ENCODE measurements at places on chromosomes 2 and 18. TPM values are rescaled to one million over a fixed set of nuclear protein-coding genes. Genes with fewer than 3 reads are reported as not detected.

- no peak overlapping the region for H3K27ac ChIP-seq
- H3K4me1 ChIP-seq = no peaks in the 10 kb centered on the region
- H3K4me3 ChIP-seq = no peak overlapping the region
- no peaks in the 10 kb centered on the region for H3K27me3 ChIP-seq
- DNase-seq = no peak
These were observed 1530.7 kb downstream of the LRP1B start for GRCh38 chr2:140600116-140600515.

GRCh38 chr18:39647627-39648534 is 2082.3 kb upstream of the CELF4 start:
- no peak overlapping the region for H3K27ac ChIP-seq
- H3K27me3 ChIP-seq = no peaks in the 10 kb centered on the region
- H3K4me3 ChIP-seq = no peak overlapping the region
- no peak for DNase-seq

The PSMA8 gene
- not detected for total RNA-seq

The KATNAL2 gene
- 2.8 TPM for total RNA-seq

GRCh38 chr2:153405196-153405595 is 73.4 kb downstream of the RPRM start:
- no peak overlapping the region for H3K27ac ChIP-seq
- no peaks in the 10 kb centered on the region for H3K36me3 ChIP-seq
- no peaks in the 10 kb centered on the region for H3K4me1 ChIP-seq
- no peak for DNase-seq
- no peak overlapping the region for H3K4me3 ChIP-seq

The KLHL30 gene
- total RNA-seq = 0.62 TPM

DNA sequence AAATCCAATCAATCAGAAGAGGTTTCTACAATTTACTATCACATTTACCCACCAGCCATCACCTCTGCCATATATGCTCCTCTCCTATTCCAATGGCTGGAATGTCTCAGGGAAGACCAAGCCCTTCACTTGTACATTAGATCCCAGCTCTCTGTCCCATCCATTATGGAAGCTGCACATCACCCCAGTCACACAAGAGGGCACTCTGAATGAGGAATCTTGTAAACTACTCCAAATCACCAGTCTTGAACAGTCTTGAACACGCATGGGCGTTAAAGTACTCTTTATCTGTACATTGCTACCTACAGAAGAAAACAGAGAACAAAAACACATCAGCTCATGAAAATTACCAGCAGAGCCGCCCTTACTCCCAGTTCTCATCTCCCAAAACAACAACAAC is 38.7 kb downstream of the ZC3H8 start:
- H3K4me3 ChIP-seq = no peak overlapping the region
- H3K36me3 ChIP-seq = no peaks in the 10 kb centered on the region
- no peak overlapping the region for H3K27ac ChIP-seq
- no peaks in the 10 kb centered on the region for H3K27me3 ChIP-seq
- no peak for DNase-seq
- H3K4me1 ChIP-seq = no peaks in the 10 kb centered on the region

The ACADL gene
- 0.26 TPM for total RNA-seq

GRCh38 chr18:55790296-55790695 is 202.3 kb upstream of the TCF4 start:
- no peaks in the 10 kb centered on the region for H3K27me3 ChIP-seq

The REG3G gene
- total RNA-seq = 0.35 TPM

DNA sequence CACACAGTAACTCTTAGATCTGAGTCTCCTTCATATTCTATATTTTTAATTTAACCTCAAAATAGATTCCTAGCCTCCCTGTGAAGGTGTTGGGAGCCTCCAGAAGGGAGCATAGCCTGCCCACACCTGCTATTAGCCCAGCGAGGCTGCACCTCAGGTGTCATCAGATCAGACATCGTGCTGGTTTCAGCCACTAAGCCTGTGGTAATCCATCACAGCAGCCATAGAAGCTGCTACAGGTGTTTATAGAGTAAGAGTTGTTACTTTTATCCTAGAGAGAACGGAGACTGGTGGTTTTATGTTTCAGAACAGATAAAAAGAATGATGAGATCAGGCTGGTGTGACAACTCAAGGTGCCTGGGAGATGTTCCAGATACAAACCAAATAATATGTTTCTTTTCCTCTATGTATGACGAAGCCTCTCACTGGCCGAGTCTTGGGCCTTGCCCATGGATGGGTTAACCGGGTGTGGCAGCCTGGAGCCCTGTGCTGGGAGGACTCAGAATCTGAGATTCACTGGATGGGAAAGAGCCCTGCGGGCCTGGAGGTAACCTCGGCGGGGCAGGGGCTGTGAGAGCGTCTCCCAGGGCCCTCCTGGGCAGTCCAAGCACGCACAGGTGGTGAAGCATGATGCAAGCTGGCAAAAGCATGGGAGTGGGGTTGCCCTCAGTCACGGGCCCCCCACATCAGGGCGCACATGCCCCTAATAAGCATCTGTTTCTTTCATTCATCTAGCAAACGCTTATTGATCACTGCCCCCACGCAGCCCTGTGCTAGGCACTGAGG is 73.7 kb downstream of the MRPS9 start:
- DNase-seq = no peak
- H3K4me1 ChIP-seq = no peaks in the 10 kb centered on the region
- no peaks in the 10 kb centered on the region for H3K27me3 ChIP-seq
- H3K36me3 ChIP-seq = no peaks in the 10 kb centered on the region
- no peak overlapping the region for H3K27ac ChIP-seq

- no peaks in the 10 kb centered on the region for H3K27me3 ChIP-seq
- H3K27ac ChIP-seq = no peak overlapping the region
- no peak for DNase-seq
- no peaks in the 10 kb centered on the region for H3K36me3 ChIP-seq
These were observed 268.0 kb downstream of the HDAC4 start for GRCh38 chr2:239132786-239133185.

The ICOS gene
- not detected for total RNA-seq

The GMPPA gene
- 39.5 TPM for total RNA-seq

GRCh38 chr2:130756053-130756873 is 923 bp downstream of the AMER3 start:
- H3K27ac ChIP-seq = no peak overlapping the region
- DNase-seq = no peak
- H3K4me1 ChIP-seq = no peaks in the 10 kb centered on the region
- no peaks in the 10 kb centered on the region for H3K36me3 ChIP-seq

The HOXD12 gene
- total RNA-seq = not detected

GRCh38 chr2:165698444-165698884 is 95.6 kb downstream of the GALNT3 start:
- peak; percentile 19 for DNase-seq
- no peak overlapping the region for H3K27ac ChIP-seq
- H3K4me1 ChIP-seq = no peaks in the 10 kb centered on the region

DNA sequence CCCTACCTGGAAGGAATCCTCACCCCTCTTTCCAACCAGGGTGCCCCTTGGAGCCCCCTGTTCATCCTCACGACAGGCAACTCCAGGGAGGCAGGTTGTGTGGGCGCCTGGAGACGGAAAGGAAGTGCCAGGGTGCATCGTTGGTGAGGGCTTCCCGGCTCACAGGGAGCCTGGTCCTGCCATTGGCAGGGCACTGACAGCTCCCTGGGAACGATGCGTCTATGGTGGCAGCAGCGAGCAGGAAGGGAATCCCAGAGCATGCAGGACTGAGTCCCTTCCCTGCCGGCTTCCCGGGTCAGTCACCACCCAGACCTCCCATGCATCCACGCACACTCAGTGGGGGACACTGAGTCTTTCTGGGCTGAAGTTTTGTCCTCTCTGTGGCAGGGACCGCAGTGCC is 117.6 kb downstream of the INHBB start:
- no peak overlapping the region for H3K27ac ChIP-seq
- DNase-seq = no peak
- H3K4me1 ChIP-seq = peaks cover 6% of the 10 kb centered on the region
- H3K4me3 ChIP-seq = no peak overlapping the region

- no peaks in the 10 kb centered on the region for H3K27me3 ChIP-seq
- no peaks in the 10 kb centered on the region for H3K36me3 ChIP-seq
- peak; percentile 47 for DNase-seq
- peak overlapping the region; percentile 100 for H3K27ac ChIP-seq
- peaks cover 6% of the 10 kb centered on the region for H3K4me1 ChIP-seq
These were observed 883 bp downstream of the SMCHD1 start for GRCh38 chr18:2656237-2656980.

DNA sequence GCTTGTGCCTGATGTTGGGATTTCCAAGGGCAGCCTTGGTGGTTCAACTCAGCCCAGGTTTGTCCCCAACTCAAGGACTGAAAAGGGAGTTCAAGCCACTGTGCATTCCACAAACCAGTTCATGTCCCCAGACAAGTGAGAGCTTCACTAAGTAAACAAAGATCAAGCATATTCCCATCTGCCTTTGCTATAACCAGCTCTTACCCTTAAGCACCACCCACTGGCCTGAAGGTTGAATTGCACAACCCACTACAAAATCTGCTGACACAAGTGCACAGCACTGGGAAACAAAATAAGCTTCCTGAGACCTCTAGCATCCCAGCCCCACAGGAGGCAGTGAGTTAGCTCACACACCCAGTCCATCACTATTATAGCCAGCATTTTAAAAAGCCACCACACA is 516.7 kb downstream of the NR4A2 start:
- no peaks in the 10 kb centered on the region for H3K4me1 ChIP-seq
- no peak overlapping the region for H3K4me3 ChIP-seq
- H3K36me3 ChIP-seq = no peaks in the 10 kb centered on the region
- DNase-seq = no peak
- no peaks in the 10 kb centered on the region for H3K27me3 ChIP-seq

GRCh38 chr2:86522711-86523110 is 40.5 kb downstream of the CHMP3 start:
- no peaks in the 10 kb centered on the region for H3K36me3 ChIP-seq
- H3K4me3 ChIP-seq = no peak overlapping the region
- DNase-seq = no peak
- H3K27ac ChIP-seq = no peak overlapping the region

DNA sequence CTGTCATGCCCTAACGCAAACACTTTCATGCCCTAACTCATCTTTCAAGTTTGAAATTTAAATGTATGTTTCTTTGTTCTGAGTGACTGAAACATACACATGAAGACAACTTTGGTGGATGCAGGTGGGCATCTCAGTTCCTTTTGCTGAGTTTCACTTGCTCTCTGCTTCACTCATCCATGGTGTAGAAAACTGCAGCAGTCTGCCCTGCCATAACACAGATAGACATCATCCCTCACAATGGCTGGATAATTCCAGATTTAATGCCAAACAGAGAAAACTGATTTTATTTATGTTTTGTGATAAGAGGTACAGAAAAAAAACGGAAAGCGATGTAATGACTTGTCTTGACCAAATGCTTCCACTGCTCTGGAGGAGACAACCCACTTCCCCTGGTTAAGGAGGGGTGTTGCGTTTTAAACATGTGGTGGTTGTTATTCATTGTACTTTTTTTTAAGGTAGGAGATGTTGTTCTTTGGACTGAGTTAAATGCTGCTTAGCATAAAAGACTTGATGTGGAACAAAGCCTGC is 70.4 kb downstream of the RHBDD1 start:
- no peaks in the 10 kb centered on the region for H3K27me3 ChIP-seq
- DNase-seq = no peak
- H3K27ac ChIP-seq = no peak overlapping the region
- H3K4me3 ChIP-seq = no peak overlapping the region
- no peaks in the 10 kb centered on the region for H3K4me1 ChIP-seq

The SPHKAP gene
- 0.07 TPM for total RNA-seq

DNA sequence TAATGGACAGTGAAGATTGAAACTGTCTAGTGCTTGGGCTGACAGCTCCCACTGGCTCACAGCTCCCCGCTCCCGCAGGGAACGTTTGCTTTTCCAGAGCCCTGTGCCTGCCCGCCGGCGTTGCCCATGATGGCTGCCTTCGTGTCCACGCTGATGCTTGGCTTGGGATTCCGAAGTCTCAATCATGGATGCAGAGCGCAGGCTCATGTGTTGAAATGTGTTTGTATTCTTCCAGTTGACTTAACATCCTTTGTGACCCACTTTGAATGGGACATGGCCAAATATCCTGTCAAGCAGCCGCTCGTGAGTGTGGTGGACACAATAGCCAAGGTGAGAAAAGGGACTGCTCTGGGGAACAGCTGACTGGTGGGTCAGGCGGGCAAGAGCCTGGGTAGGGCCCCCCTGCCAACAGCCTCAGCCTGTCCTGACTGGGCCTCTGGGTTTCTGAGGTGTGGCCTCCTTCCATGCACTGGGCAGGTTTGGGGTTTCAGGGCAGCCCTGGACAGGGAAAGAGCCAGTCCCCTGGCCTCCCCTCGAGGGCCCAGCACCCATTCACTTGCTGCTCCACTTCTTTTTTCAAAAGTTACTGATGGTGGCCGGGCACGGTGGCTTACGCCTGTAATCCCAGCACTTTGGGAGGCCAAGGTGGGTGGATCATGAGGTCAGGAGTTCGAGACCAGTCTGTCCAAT is 42.8 kb downstream of the ATP6V1C2 start:
- no peak for DNase-seq
- H3K4me3 ChIP-seq = no peak overlapping the region
- H3K27ac ChIP-seq = no peak overlapping the region

GRCh38 chr18:42192251-42193248 is 237.5 kb downstream of the PIK3C3 start:
- H3K4me1 ChIP-seq = no peaks in the 10 kb centered on the region
- no peak overlapping the region for H3K4me3 ChIP-seq
- H3K27ac ChIP-seq = no peak overlapping the region
- DNase-seq = no peak

- DNase-seq = no peak
- H3K4me3 ChIP-seq = no peak overlapping the region
- no peak overlapping the region for H3K27ac ChIP-seq
These were observed 102.1 kb downstream of the PRPF40A start for GRCh38 chr2:152615177-152615576.

DNA sequence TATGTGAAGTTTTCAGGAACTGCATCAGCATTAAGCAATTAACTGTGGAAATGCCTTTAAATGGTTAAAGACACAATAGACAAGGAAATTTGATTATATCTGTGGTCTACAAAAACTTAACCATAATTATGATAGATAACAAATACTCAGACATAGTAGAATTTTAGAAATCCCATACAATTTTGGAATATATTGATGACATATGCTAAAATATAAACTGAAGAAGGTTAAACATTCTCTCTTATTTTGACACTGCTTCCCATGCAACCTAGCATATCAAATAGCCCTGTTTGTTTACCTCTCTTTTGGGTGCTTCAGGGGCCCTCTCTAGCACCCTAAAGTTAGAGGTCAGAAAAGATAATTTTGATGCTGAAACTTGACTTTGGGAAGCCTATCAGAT is 1274.8 kb upstream of the SLC39A10 start:
- no peaks in the 10 kb centered on the region for H3K4me1 ChIP-seq
- H3K36me3 ChIP-seq = no peaks in the 10 kb centered on the region
- DNase-seq = no peak
- H3K27me3 ChIP-seq = no peaks in the 10 kb centered on the region

GRCh38 chr2:199108056-199108455 is 349.7 kb downstream of the SATB2 start:
- no peaks in the 10 kb centered on the region for H3K36me3 ChIP-seq
- H3K4me1 ChIP-seq = no peaks in the 10 kb centered on the region
- H3K27me3 ChIP-seq = no peaks in the 10 kb centered on the region
- H3K4me3 ChIP-seq = no peak overlapping the region
- DNase-seq = no peak
- H3K27ac ChIP-seq = no peak overlapping the region

All from uterus (tissue), 4 donors.